ENCODE measurements at places on chromosomes 13 and 19. TPM values are rescaled to one million over a fixed set of nuclear protein-coding genes. Genes with fewer than 3 reads are reported as not detected.
A peak's percentile ranks its signal among the peaks of the same experiment; 100 is the strongest.

DNA sequence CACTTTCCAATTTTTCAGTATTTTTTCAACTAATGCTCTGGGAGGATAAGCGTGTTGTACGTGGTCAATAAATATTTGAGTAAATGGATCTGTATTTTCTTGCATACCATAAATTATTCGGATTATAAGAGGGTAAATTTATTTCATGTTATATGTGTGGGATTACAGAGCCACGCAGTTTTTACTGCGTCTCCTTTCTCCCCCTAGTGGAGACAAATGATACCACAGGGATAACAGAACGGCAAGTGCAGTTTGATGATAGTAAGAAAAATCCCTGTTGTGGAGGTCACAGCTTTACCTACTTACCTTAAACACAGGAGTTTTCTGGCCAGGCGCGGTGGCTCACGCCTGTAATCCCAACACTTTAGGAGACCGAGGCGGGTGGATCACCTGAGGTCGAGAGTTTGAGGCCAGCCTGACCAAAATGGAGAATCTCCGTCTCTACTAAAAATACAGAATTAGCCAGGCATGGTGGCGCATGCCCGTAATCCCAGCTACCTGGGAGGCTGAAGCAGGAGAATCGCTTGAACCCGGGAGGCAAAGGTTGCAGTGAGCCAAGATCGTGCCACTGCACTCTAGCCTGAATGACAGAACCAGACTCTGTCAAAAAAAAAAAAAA lies 16.8 kb downstream of the MBD3L2B start:
- DNase-seq = peak; percentile 69
- H3K27me3 ChIP-seq = no peaks in the 10 kb centered on the region
- no peaks in the 10 kb centered on the region for H3K4me1 ChIP-seq
- H3K36me3 ChIP-seq = no peaks in the 10 kb centered on the region
- no peak overlapping the region for H3K27ac ChIP-seq

DNA sequence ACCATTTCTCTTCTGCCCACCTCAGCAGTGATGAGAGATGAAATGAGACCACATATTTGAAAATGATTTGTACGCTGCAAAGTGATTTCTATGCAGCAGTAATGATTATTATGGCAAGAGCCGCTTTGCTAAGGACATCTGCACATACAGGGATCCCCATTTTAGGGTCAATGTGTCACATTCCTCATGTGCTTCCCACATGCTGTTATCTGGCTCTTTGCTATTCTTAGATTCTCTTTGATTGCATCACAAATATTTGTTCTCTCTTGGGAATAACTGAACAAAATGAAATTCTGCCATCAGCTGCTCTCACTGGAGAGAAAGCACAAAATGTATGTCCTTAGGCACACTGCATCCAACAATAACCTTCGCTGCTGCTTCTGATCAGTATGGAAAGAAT lies 209.5 kb upstream of the IPO5 start:
- H3K27ac ChIP-seq = no peak overlapping the region
- no peaks in the 10 kb centered on the region for H3K27me3 ChIP-seq
- no peaks in the 10 kb centered on the region for H3K36me3 ChIP-seq
- H3K4me3 ChIP-seq = no peak overlapping the region
- no peak for DNase-seq

GRCh38 chr19:45790942-45791341 lies 1.7 kb downstream of the DMWD start:
- H3K4me3 ChIP-seq = peak overlapping the region; percentile 91
- peaks cover 20% of the 10 kb centered on the region for H3K4me1 ChIP-seq
- H3K27ac ChIP-seq = peak overlapping the region; percentile 64
- H3K36me3 ChIP-seq = peaks cover 12% of the 10 kb centered on the region

DNA sequence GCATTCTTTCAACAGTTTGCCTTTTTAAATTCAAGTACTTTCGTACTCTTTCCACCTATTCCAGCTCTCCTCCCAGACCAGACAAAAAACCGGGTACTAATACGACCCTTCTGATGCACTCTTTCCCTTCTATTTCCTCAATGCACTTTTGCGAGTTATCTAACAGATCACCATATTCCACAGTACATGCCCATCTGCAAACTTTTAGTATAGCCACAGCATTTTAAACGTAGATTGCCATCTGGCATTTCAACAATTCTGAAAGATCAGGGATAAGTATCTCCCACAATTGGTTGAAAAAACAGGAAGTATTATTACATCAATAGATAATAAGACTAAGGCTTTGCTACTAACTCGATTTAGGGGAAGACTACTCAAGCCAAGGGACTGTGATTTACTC lies 31.5 kb downstream of the RBM26 start:
- H3K27ac ChIP-seq = no peak overlapping the region
- H3K4me1 ChIP-seq = no peaks in the 10 kb centered on the region
- no peaks in the 10 kb centered on the region for H3K27me3 ChIP-seq
- H3K36me3 ChIP-seq = peaks cover 49% of the 10 kb centered on the region

Gene PSG2
- total RNA-seq = not detected
